ENCODE measurements at places on chromosomes 7 and 10. TPM values are rescaled to one million over a fixed set of nuclear protein-coding genes. Genes with fewer than 3 reads are reported as not detected.

The C7orf57 gene
- not detected for total RNA-seq

The C7orf33 gene
- total RNA-seq: not detected

- no peaks in the 10 kb centered on the region for H3K36me3 ChIP-seq
- no peak for DNase-seq
- no peak overlapping the region for H3K27ac ChIP-seq
- no peaks in the 10 kb centered on the region for H3K4me1 ChIP-seq
- H3K4me3 ChIP-seq: no peak overlapping the region
Measured at GRCh38 chr7:36171503-36171902, 18.4 kb downstream of the EEPD1 start.

GRCh38 chr7:143361552-143362130 is 872 bp downstream of the FAM131B start:
- DNase-seq: no peak
- H3K36me3 ChIP-seq: no peaks in the 10 kb centered on the region
- H3K4me3 ChIP-seq: peak overlapping the region; percentile 49
- H3K4me1 ChIP-seq: no peaks in the 10 kb centered on the region
- H3K27ac ChIP-seq: no peak overlapping the region

- H3K27ac ChIP-seq: no peak overlapping the region
- no peak for DNase-seq
- no peaks in the 10 kb centered on the region for H3K4me1 ChIP-seq
- H3K36me3 ChIP-seq: no peaks in the 10 kb centered on the region
- H3K4me3 ChIP-seq: no peak overlapping the region
Measured at GRCh38 chr7:127886248-127886647, 145.0 kb downstream of the LRRC4 start.

DNA sequence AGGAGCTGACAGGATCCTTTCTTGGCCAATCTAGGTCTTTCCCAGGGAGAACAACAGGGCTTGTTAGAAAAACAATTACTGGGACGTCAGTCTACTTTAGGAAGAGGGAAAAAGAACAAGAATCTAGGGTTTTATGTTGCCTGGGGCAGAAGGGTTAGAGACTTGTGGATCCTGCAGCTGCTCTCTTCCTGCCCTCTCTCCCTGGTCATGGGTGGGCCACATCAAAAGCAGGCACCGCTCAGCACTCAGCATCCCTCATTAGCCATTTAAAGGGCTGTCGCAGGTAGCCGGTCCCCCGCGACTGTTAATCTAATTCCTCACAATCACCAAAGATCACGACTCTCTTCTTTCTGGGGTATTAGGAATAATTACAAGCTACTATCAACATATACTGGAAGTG is 631.9 kb downstream of the CALN1 start:
- no peaks in the 10 kb centered on the region for H3K36me3 ChIP-seq
- no peak overlapping the region for H3K27ac ChIP-seq
- no peak for DNase-seq
- no peak overlapping the region for H3K4me3 ChIP-seq
- no peaks in the 10 kb centered on the region for H3K27me3 ChIP-seq

The CLIP2 gene
- total RNA-seq: 212 TPM

GRCh38 chr7:96637522-96637921 is 72.1 kb downstream of the SEM1 start:
- H3K27ac ChIP-seq: no peak overlapping the region
- H3K4me3 ChIP-seq: no peak overlapping the region
- no peaks in the 10 kb centered on the region for H3K36me3 ChIP-seq
- H3K4me1 ChIP-seq: no peaks in the 10 kb centered on the region
- no peak for DNase-seq
- no peaks in the 10 kb centered on the region for H3K27me3 ChIP-seq

The GARS1 gene
- 71.8 TPM for total RNA-seq

GRCh38 chr10:89427629-89428028 is 13.3 kb downstream of the IFIT5 start:
- H3K36me3 ChIP-seq: no peaks in the 10 kb centered on the region
- H3K4me1 ChIP-seq: no peaks in the 10 kb centered on the region
- no peak for DNase-seq
- no peak overlapping the region for H3K4me3 ChIP-seq

GRCh38 chr10:17010363-17011145 is 119.1 kb downstream of the CUBN start:
- H3K36me3 ChIP-seq: no peaks in the 10 kb centered on the region
- no peak overlapping the region for H3K4me3 ChIP-seq
- H3K4me1 ChIP-seq: no peaks in the 10 kb centered on the region
- H3K27me3 ChIP-seq: no peaks in the 10 kb centered on the region
- DNase-seq: no peak

The NEURL1 gene
- total RNA-seq: 40.4 TPM

The SEMA4G gene
- total RNA-seq: 233 TPM

The TEX36 gene
- not detected for total RNA-seq

GRCh38 chr10:75379212-75379724 is 22.3 kb downstream of the ZNF503 start:
- H3K4me3 ChIP-seq: no peak overlapping the region
- no peaks in the 10 kb centered on the region for H3K4me1 ChIP-seq
- H3K36me3 ChIP-seq: no peaks in the 10 kb centered on the region
- H3K27ac ChIP-seq: no peak overlapping the region
